ENCODE measurements at places on chromosomes 2 and 18. TPM values are rescaled to one million over a fixed set of nuclear protein-coding genes. Genes with fewer than 3 reads are reported as not detected.

PAX8 gene
- total RNA-seq, result 2.4 TPM

GRCh38 chr18:50133526-50133925 lies 61.4 kb downstream of the MYO5B start:
- no peak for DNase-seq

DNA sequence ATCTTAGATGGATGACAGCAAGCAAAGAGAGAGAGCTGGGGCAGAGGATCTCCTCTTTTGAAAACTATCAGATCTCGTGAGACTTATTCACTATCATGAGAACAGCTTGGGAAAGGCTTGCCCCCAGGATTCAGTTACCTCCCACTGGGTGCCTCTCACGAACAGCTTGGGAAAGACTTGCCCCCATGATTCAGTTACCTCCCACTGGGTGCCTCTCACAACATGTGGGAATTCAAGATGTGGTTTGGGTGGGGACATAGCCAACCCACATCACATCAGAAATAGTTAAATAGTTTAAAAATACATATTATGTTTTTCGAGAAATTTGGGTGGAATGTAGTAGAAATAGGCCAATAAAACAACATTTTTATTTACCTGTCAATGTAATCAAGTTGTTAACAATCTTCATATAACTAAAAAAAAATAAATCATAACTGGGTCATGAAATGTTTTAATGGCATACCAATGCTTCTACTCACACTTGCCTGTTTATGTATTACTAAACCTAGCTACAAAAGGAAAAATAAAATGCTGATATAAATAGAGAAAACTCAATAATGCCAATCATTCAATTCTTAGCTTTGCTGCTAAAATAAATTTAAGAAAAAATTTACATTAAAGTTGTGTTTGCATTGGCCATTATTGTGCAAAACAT lies 608.9 kb downstream of the SUCLG1 start:
- DNase-seq, result no peak

LIPG gene
- 30.5 TPM for total RNA-seq

GRCh38 chr2:46857871-46858701 lies 57.5 kb downstream of the MCFD2 start:
- no peak for DNase-seq

DNA sequence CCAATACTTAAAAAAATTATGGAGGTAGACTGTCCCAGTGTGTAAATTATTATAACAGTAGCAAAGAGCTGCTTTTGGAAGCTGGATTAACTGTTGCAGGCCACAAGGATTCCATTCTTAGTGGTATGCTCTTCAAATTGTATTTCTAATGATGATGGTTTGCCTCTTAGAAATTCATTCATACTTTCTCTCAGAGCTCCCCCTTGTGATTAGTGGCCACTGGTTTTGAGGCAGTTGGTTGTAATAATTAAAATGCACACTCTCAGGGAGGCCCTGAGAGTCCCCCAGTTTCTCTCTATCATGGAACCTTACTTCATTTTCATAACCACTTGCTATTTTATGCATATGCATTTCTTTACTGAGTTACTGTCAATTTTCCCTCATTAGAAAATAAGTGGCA lies 122.5 kb downstream of the PLA2R1 start:
- DNase-seq, result no peak

DNA sequence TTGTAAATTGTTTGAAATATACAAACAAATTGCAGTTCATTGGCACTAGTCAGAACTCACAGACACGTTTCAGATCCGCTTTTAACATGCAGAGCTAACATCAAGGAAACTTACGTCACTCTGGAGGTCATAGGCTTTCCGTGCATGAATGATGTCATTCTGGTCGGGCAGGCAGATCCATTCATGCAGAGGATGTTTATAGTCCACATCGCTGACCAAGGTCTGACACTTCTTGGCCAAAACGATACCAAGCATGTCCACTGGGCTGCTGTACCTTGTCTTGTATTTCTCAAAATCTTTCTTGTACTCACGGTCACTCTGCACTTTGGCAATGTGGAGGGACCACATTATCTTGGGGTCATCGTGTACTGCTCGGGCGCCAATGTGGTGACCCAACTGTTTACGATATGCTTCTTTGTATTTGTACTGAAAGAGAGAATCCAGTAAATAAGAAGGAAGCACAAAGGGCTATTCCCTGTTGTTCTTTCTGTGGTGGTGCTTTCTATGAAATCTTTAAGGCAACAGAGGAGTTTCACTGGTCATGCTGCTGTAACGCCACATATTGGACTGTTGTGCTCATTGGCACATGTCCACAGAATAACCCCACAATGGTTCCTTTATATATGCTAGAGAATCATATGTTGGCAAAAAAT lies 114.8 kb downstream of the NEB start:
- DNase-seq, result no peak

Measured in thoracic aorta (tissue), 2 donors.